ENCODE measurements at places on chromosomes 2 and 18.
A peak's percentile ranks its signal among the peaks of the same experiment; 100 is the strongest.

DNA sequence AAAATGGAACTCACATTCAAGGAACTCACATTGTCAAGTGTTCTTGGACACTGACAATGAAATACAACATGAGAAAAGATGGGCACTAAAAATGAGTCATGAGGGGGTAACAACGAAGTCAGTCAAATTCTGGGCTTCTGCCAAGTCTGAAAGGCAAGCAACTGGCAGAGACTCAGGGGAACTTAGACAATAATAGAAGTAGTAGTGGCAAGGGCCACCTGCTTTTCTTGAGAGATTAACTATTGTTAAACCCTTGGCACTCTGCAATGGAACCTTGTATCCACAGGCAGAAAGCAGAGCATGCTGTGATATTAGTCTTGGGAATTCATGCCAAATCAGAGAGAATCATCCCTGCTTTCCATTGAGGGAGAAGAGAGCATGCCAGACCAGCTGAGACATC lies 382.6 kb upstream of the CDH2 start:
- DNase-seq, result no peak

- no peak for DNase-seq
These were observed 44.5 kb downstream of the SUMO1 start for GRCh38 chr2:202193881-202194353.

DNA sequence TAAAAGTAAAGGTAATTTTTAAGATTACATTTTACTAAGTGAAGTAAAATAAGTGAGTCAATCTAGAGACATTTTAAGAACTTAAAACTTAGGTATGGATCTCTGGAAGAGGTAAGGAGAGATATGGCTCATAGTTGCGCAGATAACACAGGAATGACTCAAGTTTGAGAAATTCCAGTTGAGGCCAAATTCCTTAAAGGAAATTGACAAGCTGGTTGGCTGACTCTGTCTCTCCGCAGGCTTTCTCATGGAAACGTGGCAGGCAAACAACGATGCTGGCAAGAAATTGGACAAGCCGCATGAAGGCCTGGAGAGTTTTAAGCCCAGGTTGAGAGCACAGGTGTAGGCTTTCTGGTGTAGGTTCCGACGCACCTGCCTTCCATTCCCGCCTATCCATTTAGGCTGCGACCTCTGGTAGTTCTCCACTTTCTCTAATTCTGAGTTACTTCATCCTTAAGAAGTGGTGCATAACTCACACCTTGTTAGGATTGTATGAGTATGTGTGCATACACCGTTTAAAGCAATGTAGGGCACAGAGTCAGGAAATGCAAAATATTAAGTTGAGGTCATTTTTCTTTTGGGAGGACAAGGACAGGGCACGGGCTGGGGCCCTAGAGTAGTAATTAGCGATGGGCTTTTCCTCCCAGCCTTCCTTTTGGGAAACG lies 589 bp upstream of the DAW1 start:
- no peak for DNase-seq

DNA sequence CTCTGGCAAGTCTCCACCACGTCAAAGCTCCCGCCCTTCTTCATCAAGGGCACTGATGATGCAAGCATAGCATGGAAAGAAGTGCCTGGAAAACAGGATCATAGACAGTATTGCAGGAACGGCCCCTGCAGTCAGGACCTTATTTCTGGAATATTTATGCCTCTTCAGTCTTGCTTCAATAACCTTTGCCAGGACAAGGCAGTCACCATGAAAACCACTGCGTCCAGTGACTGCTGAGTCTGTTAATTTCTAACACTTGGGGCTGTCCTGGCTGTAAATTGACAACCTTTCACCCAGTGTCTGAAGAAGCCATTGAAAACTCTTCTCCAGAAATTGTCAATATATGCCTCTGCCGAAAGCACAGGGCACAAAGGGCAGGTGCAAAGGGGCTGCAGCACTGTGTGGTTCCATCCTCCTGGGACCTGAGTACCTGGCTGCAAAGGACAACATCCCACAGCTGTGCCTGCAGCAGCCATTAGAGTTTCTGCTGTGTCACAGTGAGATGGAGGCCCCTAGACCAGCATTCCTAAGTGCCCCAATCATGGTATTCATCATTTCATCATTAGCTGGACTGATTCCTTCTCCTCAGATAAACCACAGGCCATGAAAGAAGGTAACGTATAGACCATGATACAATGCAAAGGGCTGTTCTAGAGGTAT lies 819.6 kb downstream of the RNF144A start:
- no peak for DNase-seq

DNA sequence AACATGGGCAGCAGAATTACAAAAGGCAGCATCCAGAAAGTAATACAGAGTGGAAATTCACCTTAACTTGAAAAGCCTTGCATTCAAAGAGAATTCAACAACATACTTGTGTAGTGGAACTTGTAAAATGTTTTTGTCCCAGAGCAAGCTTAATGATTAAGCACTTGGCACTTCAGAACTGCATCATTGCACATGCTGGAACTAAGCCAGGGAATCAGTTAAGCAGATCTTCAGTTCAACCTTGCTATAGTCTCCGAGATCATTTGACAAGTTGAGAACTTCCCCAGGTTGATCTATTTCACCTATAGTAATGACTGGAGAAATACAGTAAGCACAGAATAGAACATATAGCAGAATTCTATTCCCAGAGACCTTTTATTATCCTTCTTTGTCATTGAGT lies 1337.2 kb upstream of the NXPH2 start:
- DNase-seq, result no peak

DNA sequence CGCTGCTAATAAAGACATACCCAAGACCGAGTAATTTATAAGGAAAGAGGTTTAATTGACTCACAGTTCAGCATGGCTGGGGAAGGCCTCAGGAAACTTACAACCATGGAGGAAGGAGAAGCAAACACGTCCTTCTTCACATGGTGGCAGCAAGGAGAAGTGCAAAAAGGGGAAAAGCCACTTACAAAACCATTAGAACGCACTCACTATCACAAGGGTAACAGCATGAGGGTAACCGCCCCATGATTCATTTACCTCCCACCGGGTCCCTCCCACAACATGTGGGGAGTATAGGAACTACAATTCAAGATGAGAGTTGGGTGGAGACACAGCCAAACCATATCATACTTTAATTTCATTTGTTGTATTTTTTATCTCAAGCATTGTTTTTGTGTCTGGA lies 67.5 kb downstream of the ATP9B start:
- no peak for DNase-seq

- DNase-seq, result no peak
These were observed 103.5 kb downstream of the SPTBN1 start for GRCh38 chr2:54559593-54560145.

- peak; percentile 87 for DNase-seq
These were observed 99.0 kb downstream of the ZFP36L2 start for GRCh38 chr2:43127208-43127940.

- DNase-seq, result no peak
These were observed 14.3 kb downstream of the PLB1 start for GRCh38 chr2:28510184-28510583.

GRCh38 chr2:219987830-219988229 lies 360.4 kb downstream of the SLC4A3 start:
- DNase-seq, result no peak

- no peak for DNase-seq
These were observed 105.7 kb downstream of the MAP2 start for GRCh38 chr2:209529579-209529978.

GRCh38 chr2:174635776-174636404 lies 38.3 kb upstream of the WIPF1 start:
- no peak for DNase-seq

DNA sequence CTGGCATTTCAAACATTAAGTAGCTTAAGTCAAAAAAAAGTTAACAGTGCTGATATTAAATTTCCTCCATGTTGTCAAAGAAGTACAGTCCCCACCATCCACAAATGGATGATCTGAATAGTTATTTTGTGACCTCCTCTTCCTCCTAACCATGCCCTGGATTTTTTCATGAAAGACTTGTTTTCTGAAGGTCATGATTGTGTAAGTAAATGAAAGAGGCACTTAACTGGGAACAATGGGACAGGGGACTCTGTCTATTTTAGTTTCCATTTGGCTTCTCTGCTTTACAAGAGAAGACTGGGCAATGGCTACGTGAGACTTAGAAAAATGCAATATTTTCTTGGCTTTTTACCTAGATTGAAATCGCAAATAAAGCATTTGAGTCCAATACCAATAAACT lies 32.2 kb downstream of the PECR start:
- no peak for DNase-seq

DNA sequence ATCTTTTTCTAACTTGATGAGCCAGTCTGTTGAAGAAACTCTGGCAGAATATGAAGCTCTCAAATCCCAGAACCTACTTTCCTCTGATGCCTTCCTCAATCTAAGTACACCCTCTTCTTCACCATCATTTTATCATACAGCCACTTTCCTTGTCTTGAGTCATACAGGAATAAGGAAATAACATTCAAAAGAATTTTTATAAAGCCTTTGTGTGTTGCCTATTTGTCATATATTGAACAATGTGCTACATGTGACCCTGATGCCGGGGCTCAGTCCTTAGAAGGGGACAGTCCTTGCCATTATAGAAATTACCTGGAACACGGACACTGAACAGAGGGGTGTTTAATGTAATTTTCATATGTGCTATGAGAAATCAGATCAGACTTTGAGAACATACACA lies 27.4 kb downstream of the RAPGEF4 start:
- DNase-seq, result no peak

DNA sequence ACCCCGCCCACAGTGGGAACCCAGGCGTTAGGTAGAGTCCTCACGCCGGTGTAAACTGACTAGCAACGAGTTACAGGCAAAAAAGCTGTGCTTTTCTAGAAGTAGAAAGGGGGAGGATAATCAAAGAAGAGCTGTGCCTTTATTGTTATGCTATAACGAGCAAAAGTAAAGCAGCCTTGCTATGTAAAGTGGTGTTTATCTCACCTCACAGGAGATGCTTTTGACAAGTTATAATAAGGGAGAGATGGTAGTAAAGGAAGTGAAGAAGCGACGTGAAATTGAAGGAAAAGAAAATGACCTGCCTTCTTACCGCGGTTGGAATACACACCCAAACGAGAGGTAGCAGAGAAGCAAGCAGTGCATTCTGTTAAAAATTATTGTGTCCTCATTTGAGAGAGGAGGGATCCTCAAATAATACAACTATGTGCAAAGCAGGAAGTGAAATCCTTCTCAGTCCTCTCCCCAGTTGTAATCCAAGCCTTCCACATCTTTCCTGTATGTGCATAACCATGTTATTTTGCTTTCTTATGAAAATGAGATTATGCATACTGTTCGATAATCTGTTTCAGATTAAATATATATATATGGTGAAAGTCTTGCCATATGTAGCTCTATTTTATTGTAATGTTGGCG lies 962 bp downstream of the TANK start:
- DNase-seq, result no peak

DNA sequence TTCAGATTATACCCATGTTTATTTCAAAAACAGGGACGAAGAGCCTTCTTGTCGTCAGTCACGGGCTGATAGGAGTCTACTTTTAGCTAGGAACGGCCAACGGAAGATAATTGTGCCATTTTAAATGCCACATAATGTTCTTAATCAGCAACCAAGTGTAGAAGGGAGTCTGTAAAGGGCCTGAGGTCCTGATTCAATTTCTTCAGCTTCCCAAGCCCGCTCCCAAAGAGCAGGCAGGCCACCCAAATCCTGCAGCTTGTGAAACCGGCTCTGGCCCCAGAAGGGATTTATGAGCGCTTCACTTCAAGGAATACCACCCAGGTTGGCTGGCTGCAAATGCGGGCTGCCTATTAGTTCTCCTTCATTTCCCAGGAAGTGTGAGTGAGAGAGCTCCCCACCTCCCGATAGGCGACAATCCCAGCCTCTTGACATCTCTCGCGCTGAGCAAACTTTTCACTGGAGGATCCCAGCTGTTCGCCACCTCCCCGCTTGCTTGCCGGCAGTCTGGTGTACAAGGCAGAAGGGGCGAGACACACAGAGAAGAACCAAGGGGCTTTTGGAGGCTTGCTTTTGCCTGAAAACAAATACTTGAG lies 272.9 kb downstream of the CDH20 start:
- DNase-seq, result no peak
